ENCODE measurements at places on chromosomes 4 and X.

GRCh38 chr4:98287328-98287727 is 26.1 kb downstream of the RAP1GDS1 start:
- DNase-seq, result no peak

GRCh38 chr4:140982613-140983340 is 150.5 kb downstream of the RNF150 start:
- DNase-seq, result no peak

DNA sequence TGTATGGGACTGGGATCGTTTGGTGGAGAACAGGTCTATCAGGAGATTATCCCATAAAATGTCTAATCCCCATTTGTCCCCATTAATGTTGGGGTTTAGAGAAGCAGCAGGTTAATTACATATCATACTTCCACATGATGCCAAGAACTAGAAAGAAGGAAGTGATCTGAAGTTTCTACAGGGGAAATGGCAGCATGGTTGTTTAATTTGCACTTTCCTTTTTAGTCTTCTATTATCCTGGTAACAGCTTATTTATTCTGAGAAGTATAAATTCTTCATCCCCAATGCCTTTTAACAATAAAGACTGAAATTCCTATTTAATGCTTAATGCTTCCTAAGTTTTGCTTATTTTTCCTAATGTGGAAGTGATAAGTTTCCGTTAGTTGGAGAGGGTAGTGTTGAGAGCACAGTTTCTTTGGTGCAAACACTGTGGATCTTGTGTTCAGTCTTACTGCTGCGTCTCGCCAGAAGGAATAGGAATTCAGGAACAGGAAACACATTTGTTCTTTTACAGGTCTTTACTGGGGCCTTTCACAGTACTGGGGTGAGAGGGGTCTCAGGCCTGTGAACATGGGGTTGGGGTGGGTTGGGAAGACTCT is 59.5 kb upstream of the TADA2B start:
- no peak for DNase-seq

DNA sequence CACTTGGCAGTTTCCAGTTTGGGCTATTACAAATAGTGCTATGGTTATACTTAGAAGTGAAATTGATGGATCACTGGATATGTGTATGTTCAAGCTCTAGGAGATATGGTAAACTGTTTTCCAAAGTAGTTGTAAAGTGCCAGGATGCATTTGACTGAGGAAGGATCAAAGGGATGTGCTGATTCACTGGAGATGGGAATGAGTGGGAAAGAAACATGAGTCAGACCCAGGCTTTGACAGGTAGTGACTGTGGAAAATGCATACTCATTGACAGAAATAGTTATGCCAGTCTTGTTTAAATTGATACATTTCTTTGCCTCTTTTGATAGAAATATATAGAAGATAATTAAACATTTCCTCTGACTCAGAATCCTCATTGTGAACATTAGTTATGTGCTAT is 77.9 kb downstream of the CEP135 start:
- no peak for DNase-seq
